ENCODE measurements at places on chromosomes 6 and 20. TPM values are rescaled to one million over a fixed set of nuclear protein-coding genes. Genes with fewer than 3 reads are reported as not detected.

DNA sequence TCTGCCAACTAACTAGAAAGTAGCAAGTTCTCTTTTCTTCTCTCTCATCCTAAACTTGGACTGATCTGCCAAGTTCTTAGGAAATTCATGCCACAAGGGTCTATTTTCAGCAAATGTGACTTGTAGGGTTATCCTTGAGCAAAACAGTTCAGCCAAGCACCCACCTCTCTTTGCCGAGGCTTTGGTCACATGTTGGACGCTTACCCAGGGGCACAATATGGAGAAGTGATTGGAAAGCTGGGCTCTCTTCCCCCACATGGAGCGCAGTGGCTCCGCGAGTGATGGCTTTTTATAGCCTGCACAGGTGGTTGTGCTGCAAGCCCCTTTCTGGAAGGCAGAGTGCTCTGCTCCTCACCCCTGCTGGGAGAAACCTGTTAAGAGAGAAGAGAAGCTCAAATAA lies 47.7 kb upstream of the FNDC1 start:
- DNase-seq: no peak

DNA sequence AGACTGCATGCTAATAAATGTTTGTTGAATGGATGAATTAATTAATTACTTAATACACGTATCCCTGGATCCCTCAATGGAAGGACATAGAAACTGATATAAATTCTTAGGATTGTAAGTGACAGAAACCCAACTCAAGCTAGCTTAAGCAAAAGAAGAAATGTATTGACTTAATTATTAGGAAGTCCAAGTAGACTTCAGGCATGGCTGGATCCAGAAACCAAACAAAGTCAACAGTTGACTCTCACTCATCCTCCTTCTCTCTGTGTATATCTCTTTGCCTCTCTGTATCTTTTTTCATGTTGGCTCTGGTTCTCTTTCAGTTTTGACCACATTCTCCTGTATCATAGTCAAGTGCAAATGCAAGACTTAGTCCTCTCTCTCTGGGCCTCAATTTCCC lies 82.0 kb upstream of the CTNNBL1 start:
- no peak for DNase-seq

GRCh38 chr6:7496266-7496875 lies 45.1 kb upstream of the DSP start:
- no peak for DNase-seq

DNA sequence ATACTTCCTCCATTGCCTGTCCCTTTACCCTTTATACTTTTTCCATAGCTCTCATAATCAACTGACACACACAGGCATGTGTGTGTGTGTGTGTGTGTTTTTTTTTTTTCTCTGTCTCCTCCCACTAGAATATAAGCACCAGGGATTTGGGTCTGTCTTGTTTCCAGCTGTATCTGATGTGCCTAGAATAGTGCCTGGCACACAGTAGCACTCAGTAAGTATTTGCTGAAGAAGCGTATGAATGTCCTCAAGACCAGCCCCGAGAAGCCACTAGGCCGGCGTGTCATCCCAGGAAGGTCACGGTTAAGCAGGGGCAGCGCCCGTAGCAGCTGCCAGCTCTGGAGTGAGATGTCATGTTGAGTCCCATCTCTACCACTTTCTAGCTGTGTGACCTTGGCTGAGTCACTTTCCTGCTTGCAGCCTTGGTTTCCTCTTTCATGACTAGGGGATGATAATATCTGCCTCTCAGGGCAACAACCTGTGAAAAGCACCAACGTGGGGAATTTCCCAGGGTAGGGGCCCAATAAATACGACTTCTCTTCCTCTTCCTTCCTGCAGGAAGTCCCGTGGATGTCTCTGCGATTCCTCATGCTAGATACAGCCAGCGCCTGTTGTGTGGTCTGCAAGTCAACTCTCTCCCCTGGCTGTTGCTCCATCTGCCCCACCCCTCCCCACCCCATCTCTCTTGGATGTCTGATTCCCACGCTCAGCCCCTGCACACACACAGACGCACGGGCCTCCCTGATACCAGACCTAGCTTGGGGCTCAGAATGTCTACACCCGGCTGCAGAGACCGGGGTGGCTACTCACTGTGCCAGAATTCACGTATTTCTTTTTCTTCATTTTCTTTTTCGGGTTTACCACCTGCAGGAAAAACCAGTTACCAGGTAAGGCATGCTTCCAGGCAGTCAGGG lies 58.1 kb downstream of the RAB44 start:
- DNase-seq: no peak

DNA sequence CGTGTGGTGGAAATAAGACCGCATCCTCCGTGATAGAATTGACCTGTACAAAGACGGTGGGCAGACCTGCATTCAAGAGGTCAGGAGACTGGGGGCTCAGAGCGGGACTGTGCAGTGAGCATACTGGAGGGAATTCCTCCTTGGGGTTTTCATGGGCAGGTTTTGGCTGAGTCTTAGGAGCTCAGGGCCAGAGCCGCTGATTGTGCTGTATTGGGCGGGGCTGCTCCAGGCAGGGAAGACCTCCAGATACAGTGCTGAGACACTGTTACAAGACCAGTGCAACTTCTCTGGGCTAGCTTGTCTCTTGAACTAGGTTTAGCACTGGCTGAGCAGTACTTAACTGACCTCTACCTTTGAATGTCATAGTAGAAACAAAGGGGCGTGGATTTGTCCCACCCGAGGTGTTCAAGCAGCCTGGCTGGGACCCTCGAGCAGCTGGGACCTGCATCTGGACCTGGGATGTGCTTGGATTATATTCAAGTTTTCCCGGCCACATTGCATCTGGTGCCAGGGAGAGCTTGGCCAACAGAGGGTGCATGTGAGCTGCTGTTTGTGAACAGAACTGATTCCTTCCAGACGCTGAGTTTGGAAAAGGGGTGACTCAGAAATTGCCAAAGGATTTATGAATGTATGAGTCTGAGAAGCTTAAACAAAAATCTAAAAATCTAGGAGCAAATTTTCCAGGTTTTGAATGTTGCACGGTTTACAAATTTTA lies 33.4 kb upstream of the SLC22A1 start:
- no peak for DNase-seq

- DNase-seq: no peak
Observed at GRCh38 chr20:661474-662270, 8.7 kb upstream of the SRXN1 start.

UQCC2 gene
- total RNA-seq: 15.1 TPM

- no peak for DNase-seq
Observed at GRCh38 chr6:22221630-22222029, 75.2 kb downstream of the PRL start.

FAXC gene
- 0.16 TPM for total RNA-seq

SPTLC3 gene
- 9.7 TPM for total RNA-seq
